SJSA1 (cell line): ENCODE measurements at places on chromosomes 7 and 10. TPM values are rescaled to one million over a fixed set of nuclear protein-coding genes. Genes with fewer than 3 reads are reported as not detected.

DNA sequence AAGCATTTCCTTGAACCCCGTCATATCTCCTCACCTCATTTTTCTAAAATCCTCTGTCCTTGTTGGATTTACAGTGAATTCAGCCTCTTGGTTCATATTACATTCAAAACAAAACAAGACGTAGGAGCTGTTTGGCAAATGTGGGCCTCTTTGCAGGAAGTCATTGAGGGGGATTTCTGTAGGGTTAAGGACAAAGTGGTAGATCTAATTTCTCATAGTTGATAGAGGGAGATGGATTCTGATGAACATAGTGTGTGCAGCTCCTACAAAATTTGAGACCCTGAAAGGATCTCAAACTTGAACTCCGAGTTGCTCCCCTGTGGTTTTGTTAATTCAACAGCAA is 682 bp downstream of the TBXAS1 start:
- DNase-seq: no peak

GRCh38 chr7:94325122-94325475 is 69.6 kb upstream of the COL1A2 start:
- DNase-seq: no peak

DNA sequence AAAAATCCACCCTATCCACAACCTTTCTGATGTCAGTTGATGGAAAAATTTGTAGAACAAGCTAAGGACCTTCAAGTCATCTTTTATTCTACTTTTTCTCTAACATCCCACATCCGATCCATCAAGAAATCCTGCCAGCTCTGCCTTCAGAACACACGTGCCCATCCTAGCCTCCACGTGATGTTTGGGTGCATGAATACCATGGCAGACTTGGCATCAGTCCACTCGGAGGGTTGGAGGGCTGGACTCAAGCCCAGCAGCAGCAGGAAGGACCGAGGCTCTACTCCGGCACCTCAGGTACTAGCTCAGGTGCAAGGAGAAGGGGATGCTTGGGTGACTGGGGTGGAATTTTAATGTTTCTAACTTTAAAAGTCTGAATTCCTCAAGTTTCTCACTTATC is 428.6 kb downstream of the DPP6 start:
- DNase-seq: no peak

ACSM6 gene
- not detected in 2 replicates for total RNA-seq

DNA sequence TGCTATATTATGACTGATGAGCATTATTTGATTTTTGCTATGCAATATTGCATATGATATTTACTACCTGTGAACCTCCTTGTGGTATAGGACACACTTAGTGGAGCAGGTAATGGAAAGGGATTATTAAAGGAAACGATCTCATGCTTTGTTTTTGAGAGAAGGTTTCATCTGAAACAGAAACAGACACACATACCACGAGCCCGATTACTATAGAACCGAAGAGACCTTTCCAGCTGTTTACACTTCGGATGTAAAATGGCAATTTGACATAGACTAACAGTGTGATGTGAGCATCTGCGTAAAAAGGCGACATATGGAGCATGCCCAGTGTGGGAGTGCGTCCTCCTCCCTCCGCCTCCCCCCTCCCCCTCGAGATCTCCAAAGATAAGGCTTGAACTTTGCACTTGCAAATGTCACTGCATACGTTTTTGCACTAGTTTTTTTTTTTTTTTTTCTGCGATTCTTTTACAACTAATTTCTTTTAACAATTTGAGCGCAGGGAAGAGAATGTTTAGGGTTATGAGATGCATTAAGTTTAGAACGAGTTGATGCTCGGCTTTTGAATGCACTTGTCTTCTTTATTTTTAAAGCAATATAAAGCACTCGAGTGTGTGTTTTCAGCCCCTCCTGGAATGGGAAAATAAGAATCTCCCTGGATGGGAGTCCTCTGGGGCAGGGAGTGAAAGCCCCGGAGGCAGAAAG is 251.0 kb downstream of the NSUN6 start:
- no peak for DNase-seq

DNA sequence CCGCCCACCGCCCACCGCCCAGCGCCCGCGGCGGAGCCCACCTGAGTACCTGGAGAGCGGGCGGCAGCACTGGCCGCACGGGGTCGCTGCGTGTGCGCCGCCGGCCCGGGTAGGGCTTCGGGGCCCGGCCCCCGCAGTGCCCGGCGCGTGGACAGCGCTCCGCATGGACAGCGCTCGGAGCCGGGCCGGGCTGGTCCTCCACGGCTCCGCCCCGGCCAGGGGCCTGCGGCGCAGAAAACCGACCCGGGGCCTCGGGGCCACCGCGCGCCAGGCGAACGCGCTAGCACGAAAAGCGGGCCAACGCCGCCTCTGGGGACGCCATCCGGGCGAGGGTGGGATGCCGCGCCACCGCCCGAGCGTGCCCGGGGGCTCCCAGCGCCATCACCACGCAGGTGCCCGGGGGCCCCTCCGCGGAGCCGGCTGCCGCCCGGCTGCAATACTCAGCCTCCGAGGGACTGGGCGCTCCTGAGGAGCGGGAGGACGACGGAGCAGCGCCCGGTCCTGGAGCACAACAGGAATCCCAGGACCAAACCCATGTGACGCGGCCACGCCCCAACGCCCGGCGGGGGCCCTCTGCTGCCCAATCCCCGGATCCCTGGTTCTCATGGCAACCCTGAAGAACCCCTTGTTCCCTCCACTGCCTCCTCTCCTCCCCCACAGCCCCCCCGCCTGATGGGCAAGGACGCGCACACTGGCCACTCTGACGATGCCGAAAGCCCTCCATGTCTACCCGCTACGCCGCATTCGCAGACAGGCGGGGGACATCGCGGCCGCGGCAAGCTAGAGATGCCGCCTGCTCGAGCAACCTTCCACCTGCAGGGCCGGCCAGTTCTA is at the start of gene GRB10:
TSS of gene GRB10 (minus strand) at position 522 of the 834 bp plus-strand sequence. CDS start 50,574 bp downstream, outside the sequence.
- DNase-seq: no peak

DNA sequence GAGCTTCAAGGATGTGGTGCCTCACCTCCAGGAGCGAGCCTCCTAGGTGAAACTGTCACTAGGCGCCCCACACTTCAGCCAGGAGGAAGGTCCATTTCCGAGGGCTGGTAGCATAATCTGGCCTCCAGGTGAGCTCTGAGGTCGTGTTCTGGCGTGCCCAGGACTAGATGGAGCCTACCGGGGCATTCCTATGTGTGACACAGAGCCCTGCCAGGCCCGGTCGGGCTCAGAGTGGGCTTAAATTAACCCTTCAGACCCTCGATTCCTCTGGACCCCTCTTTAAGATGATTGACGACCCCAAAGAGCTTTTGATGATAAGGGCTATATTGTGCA is 233.1 kb downstream of the EBF3 start:
- no peak for DNase-seq

GLUD1 gene
- total RNA-seq: 176 and 177 TPM in 2 replicates

- DNase-seq: peak; percentile 91
Observed at GRCh38 chr7:117645481-117646165, 165.8 kb downstream of the CFTR start.

TRIL gene
- total RNA-seq: 0.05 TPM in 1 of 2 replicates, not detected in the other

DNA sequence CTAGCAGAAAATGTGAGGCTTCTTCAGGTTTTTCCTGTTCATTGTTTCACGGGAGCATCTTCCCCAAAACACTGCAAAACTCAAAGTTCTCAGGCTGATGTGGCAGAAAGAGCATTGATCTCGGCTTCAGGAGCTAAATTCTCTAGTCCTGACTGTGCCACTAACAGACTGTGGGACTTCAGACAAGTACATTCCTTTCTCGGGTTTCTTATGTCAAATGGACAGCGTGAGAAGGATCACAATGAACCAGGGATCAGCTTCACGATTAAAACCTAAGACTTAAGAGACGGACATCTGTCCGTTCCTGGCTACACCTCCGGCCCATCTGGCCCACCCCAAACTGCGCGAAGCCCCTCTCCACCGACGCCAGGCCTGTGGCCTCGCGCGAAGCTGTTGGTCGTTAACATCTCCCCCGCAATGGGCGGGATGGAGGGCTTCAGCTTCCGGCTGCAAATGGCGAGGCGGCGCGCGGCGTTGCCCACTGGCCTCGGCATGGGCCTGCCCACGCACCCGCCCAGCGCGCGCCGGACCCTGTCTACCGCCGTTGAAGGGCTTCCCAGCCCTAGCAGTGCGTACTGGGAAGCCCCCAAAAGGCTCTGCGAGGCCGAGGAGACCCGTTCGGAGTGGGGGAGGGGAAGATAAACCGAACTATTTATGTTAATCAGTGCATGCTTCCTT is 549 bp upstream of the DDX50 start:
- no peak for DNase-seq

- DNase-seq: no peak
Observed at GRCh38 chr7:32470871-32471270, 19.3 kb downstream of the LSM5 start.

GRCh38 chr10:72809006-72809405 is 84.5 kb upstream of the OIT3 start:
- DNase-seq: no peak

GCK gene
- 0.13 and 1.6 TPM in 2 replicates for total RNA-seq

GRCh38 chr10:95421782-95422181 is 131.0 kb upstream of the PDLIM1 start:
- no peak for DNase-seq

- no peak for DNase-seq
Observed at GRCh38 chr7:4964506-4964905, 5.5 kb upstream of the MMD2 start.

- DNase-seq: no peak
Observed at GRCh38 chr10:86963341-86963919, 4.9 kb upstream of the ADIRF start.

GATA3 gene
- not detected in 2 replicates for total RNA-seq

NPSR1 gene
- not detected in 2 replicates for total RNA-seq

DNA sequence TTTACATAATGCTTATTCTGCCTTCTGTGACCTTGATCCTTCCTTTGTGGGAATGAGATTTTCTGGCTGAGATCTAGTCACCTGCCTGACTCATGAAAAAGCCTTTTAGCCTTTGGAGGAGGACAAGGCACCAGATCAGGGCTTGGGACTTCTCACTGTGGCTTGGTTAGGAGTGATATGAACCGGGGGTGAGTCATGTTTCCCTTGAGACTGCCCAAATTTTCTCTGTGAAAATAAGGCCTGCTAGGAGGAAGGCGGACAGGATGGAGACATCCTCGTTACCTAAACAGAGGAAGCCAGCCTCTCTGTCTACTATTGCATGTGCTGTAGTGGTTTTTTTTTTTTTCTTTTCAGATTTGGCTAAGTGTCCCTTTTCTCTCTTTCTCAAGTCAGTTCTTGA is 57.8 kb downstream of the EVX1 start:
- no peak for DNase-seq

GRCh38 chr10:79116368-79116767 is 47.6 kb downstream of the ZMIZ1 start:
- DNase-seq: no peak

GRCh38 chr7:85191383-85191782 is 4.5 kb upstream of the SEMA3D start:
- DNase-seq: no peak

GRCh38 chr7:23532490-23533237 is 883 bp upstream of the TRA2A start:
- no peak for DNase-seq

DNA sequence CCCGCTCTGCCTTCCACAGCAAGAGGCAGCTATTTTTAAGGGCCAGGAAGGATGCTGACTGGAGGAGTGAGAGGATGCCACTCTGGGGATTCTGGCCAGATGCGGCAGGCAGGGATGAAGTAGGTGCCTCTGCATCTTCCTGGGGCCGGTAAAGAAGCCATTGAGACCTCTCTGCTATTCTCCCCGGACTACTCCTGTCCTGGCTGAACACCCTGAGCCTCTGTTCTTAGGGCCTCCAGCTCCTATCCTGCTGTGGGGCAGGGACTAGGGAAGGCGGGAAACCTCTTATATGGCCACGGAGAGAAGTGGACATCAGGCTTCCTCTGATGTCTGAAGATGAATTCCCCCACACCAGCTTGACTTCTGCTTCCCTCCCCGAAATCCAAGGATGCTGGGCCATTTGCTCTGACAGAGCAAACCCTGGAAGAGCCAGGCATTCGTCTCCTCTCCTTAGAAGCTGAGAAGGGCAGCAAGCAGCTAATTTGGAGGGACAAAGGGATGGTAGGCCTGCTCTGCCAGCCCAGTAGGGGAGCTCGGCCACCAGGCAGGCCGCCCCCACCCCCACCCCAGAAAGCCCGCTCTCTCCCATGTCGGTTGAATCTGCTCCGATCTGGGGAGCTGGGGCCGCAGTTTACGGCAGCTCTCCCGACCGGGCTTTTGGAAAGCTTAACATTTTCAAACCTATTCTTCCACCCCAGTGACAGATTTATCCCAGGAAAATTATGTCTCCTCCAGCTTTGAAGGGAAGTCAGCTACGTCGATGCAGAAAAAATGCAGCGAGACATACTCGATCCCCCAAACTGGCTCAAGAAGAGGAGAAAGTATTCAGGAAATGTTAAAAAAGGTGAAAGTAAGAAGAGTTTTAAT is 2.8 kb downstream of the FGF8 start:
- no peak for DNase-seq

DNA sequence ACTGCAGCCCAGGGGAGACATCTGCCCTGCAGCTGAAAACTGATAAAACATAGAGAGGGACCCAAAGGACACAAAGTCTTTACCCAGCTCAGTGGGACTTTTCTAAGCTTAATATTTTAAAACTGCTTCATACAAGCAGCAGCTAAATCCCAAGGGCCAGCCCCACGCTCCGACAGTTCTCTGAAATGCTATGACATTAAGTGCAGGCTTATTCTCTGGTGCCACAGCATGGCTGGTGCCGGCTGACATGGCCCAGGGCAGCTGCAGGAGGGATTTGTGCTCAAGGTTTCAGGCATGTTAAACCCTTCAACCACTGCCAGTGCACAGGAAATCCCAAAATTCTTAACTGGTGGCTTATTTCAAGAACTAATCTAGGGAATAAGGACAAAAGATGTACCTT is 170.9 kb downstream of the PARD3 start:
- DNase-seq: no peak

GRCh38 chr7:75596727-75597614 is 104.9 kb downstream of the SPDYE5 start:
- DNase-seq: no peak

ANXA8L1 gene
- total RNA-seq: 0.16 TPM in 1 of 2 replicates, not detected in the other

GRCh38 chr10:63264617-63265221 is 131.6 kb downstream of the NRBF2 start:
- DNase-seq: no peak

- no peak for DNase-seq
Observed at GRCh38 chr7:24980534-24981170, 674 bp upstream of the OSBPL3 start.

PNLIP gene
- total RNA-seq: not detected in 2 replicates

GRCh38 chr10:68989317-68989990 is 851 bp downstream of the KIFBP start:
- no peak for DNase-seq

- DNase-seq: no peak
Observed at GRCh38 chr7:155363852-155364600, 66.3 kb downstream of the INSIG1 start.

EXOC4 gene
- total RNA-seq: 38.5 and 67.9 TPM in 2 replicates

- no peak for DNase-seq
Observed at GRCh38 chr10:69457771-69458237, 6.5 kb downstream of the TSPAN15 start.

POLR3A gene
- total RNA-seq: 8.3 and 10.8 TPM in 2 replicates

DNA sequence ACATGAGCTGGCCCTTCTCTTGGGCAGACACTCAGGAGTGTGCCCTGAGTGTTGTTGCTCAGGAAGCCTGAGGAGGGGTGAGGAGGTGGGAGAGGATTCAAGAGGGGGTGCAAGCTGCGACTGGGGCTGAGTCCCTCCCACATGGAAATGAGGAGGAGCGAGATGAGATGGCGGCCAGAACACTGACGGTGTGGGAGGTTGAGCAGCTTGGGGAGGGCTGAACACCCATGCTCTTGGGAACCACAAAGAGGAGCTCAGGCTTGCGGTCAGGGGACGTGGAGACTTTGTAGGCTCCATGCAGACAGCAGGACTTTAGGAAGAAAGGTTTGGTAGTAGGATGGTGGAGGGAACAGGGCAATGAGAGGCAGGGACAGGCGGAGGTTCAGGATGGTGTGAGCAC is 163.2 kb upstream of the SHH start:
- no peak for DNase-seq
